CD4-positive, alpha-beta T cell treated with Interleukin-15 for 4 hours (primary cell): ENCODE measurements at places on chromosomes 12 and 14.

- no peak for DNase-seq
Observed at GRCh38 chr12:94628369-94628768, 22.0 kb downstream of the TMCC3 start.

DNA sequence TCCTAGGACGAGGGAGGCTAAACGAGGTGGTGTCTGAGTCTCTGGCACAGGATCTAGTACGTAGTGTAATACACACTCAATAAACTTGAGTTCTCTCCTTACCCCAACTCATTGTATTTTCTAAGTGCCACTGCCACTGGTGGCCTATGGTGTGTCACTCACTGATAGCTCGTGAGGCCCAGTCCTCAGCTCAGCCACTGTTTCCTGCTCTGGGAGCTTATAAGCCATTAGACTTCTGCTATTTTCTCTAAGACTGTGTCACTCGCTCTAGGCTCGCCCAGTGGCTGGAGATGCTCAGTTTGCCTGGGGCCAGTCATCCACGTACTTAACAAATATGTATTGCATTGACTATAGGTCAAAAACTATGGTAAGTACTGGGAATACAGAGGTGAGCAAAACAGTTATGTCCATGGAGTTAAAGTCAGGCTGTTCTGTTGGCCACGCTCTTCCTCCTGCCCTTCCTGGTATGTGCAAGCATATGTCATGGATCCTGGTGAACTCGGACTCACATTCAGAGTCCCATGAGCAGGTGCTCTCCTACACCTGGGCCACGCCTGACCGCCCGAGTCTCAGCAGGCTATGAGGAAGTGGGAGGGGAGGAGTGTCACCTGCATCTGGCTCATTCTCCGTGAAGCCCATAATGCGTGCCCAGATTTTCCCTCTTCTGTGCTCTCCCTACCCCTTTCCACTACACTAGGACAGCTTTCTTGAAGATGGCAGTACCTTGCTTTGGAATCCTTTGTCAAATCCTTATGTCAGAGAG lies 41.6 kb downstream of the DEGS2 start:
- no peak for DNase-seq

- no peak for DNase-seq
Observed at GRCh38 chr12:116803013-116803736, 65.1 kb downstream of the RNFT2 start.

DNA sequence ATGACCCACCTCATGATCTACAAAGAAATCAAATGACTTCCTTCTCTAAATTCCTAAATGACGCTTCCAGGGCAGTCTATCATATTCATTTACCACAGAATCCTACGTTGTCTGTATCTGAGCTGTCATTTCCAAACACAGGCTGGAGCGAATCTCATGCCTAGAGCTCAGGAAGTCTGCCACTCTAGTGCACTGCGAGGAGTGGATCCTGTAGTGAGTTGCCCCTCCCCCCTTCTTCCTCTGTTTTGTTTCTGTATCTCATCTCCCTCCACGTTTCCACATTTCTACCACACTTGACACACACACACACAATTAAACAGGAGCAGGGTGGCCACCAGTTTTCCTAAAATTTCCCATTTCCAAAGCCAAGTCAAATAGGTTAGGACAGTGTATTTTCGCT lies 415.4 kb upstream of the PRICKLE1 start:
- DNase-seq = no peak
